Esophagus squamous epithelium (tissue), 5 donors: ENCODE measurements at places on chromosomes 12 and 14.

GRCh38 chr12:71771069-71771468, 16.4 kb downstream of the RAB21 start:
- no peak for DNase-seq

DNA sequence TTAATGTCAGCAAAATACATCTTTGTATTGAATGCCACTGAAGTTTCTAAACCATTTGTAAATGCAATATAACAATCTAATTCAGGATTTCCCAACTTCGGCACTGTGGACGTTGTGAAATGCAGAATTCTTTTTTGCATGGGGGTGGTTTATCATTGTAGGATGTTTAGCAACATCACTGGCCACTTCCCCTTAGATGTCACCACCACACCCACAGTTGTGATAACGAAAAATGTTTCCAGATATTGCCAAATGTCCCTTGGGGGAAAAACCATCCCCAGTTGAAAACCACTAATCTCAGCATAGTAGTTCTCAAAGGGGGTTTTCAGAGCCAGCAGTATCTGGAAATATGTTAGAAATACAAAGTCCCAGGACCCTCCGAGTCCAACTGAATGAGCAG, 203.3 kb downstream of the NAV3 start:
- DNase-seq, result no peak

GRCh38 chr12:66008985-66009384, 121.6 kb downstream of the LLPH start:
- no peak for DNase-seq

- no peak for DNase-seq
Measured at GRCh38 chr12:3154006-3154405, 76.8 kb downstream of the TSPAN9 start.

DNA sequence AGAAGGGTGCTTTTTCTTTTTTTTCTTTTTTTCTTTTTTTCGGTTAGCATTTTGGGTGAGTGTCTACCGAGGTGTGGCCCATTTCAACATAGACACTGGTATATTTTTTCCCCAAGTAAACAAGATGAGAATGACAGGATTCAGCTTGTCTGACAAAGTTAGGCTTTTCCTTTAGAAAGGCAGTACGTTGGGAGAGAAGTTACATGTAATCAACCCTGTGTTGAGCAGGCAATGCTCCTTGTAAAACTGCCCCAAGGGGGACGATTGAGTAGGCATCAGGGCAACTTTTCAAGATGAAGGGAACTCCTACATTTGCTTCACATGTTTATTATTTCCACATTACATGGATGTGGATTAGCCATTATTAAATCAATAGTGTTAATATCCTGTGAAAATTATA, 1.7 kb downstream of the EMP1 start:
- no peak for DNase-seq

DNA sequence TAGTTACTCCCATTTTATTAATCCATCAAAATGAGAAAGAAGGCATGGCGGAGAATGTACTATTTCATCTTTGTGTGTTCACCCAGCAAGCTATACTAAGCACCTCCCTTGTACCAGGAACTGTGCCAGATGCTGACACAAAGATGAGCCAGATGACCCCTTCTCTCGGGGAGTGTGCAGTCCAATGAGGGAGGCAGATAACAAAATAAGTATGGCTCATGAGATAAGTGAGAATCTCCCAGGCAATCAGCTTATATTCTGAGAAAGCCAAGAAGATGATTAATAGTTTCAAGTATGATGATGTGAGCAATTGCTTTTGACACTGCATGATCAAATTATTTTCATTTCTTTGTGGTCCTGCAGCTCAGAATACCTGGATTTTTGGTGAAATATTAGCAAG, 1.3 kb upstream of the TMEM233 start:
- no peak for DNase-seq

GRCh38 chr14:76832503-76832988, 6.3 kb downstream of the LRRC74A start:
- DNase-seq, result no peak

DNA sequence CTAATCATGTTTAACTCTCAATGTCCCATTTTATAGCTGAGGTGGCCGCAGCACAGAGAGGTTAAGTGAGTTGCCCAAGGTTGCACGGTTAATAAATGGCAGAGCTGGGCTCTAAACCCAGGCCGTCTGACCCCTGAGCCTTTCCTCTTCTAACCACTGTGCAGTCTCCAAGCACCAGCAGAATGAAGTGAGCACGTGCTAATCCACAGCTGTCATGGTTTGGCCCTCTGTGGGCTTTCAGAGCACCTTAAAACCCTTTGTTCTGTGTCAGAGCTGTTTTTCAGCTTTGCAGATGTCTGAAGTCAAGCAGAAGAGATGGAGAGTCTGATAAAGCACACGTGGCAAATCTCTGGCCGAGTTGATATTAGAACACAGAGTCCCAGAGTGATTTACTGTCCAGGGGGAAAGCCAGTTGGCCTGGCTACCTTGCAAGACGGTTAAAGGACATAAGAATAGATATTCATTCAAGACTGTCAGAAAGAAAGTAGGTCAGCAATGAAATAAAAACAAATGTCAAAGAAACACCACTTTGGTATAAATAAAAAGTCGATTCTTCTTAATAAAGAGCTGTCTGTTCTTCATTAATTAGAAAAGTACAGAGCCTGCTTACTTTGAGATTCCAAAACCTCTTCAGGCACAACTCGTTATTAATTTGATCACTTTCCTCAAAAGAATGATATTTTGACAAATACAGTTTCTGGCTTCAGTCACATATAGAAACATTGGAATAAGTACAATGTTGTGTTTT, 107.3 kb downstream of the CRADD start:
- DNase-seq, result no peak

- no peak for DNase-seq
Measured at GRCh38 chr14:96509457-96510090, 7.4 kb downstream of the PAPOLA start.

GRCh38 chr14:33280646-33281045, 342.0 kb downstream of the NPAS3 start:
- DNase-seq, result no peak

DNA sequence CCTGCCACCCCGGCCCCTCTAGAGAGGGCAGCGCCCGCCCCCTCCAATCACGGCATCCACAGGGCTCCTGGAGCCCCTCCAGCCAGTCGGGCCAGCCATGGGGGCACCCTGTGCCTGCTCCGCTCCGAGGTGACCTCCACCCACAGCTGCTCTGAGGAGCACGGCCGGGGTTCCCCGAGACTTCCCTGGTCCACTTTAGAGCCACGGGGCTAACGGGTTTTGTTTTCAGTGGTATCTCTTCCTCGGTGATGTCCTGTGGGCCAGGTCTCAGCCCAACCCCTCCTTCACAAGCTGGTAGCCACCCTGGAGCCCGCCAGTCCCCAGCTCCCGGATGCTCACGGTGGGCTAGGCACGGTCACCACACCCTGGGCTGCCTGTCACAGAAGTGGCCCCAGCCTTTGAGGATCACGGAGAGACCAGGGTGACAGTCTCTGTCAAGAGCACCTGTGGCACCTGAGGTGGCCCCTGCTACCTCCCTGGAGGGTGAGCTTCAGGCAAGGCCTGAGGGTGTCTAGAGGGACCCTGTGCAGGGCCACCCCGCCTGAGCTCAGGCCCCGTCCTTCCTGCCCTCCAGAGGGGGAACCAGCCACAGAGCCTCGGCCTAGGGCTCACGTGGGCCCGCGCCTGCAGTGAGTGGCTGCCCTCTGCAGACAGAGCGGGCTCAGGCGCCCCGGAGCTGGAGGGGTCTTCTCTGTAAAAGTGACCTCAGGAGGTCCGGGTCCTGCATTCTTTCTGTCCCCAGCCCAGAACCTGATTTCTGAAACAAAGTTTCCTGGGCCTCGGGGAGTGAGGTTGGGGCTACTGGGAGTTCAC, 146.0 kb upstream of the C14orf180 start:
- no peak for DNase-seq

DNA sequence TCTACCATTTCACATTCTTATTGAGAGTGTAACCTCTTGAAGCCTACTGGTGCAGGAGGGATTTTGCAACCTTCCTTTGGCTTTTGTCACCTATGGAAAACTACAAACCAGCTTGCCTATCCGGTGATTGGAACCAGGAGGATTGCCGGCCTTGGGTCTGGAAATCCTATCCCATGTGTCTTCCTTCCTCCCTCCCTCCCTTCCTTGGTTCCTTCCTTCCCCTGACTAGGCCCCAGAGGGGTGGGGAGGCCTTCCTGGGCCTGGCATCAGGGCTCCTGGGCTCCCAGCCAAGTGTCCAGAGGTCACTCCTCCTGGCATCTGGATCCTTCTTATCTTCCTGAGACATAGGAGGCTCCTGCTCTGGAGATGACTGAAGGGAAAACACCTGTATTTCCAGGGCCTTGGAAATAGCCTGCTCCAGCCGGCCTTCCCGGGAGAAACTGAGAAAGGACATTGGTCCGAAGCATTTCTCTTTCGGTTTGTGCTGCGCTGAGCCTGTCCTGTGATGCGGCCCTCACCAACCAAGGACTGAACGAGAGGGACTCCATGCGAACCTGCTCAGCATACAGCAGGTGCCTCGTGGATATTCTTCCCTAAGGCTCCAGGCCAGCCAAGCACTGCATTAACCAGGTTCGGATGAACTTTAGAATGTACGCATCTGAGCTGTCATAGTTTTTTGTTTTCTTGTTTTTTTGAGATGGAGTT, 43.4 kb downstream of the PSMA6 start:
- no peak for DNase-seq

DNA sequence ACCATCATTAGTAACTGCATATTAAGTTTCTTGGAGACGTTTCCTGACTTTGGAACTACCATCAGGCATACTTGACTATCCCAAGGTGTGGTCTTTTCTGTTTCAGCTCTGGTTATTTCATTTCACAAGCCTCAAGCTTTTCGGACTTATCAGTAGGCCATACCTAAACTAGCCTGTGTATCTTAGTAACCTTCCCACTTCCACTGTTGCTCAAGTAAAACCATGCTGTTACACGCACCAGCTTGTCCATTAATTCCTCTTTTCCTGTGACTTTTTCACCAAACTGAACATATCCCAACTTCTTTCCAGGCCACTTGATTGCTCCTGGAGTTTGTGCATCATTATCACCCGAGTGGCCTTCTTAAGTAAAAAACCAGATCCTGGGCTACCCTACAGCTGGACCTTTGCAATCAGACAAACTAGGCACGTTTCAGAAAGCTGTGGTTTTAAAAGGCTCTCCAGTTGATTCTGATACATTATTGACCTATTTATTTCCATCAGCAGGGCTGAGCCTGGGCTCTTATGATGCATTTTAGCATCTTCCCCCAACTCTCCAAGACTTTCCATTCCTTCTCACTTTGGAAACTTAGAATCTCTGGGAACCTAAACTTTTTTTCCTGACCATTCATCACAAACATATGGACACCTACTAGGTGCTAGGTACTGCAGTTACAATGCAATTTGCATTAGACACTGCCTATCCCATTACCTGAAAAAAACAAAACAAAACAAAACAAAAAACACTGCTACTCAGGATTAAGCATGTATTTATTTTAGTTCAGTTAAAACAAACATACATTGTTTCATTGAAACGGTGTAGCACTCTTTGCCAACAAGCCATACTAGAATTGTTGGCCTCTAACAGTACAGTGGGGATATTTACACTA, 14.9 kb downstream of the SLC38A2 start:
- no peak for DNase-seq

DNA sequence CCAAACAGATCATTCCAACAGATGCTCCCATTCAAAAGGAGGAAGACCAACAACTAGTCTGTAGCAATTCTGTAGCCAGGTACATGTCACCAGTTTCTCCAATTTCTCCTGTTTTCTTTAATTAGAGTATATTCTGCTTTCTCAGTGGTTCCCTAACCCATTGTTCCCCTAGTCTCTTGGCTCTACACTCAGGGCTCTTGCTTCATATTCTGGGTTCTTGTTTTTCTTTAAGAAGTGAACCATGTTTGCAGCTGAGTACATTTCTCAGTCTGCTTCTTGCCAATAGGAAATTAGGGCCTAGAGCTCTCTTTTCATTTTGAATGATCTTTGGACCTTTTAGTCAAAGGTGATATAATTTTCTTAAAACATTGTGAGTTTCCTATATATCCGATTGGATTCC, 29.4 kb upstream of the STXBP6 start:
- no peak for DNase-seq

GRCh38 chr14:97393244-97393643, 596.1 kb downstream of the VRK1 start:
- DNase-seq, result no peak

GRCh38 chr12:123267991-123268843, 3.4 kb downstream of the CDK2AP1 start:
- DNase-seq, result no peak

- DNase-seq, result no peak
Measured at GRCh38 chr12:39300799-39301198, 142.1 kb downstream of the KIF21A start.

- no peak for DNase-seq
Measured at GRCh38 chr12:69639400-69640016, 28.8 kb upstream of the LRRC10 start.

GRCh38 chr12:124422142-124422569, 127.3 kb downstream of the RFLNA start:
- no peak for DNase-seq

- DNase-seq, result no peak
Measured at GRCh38 chr12:71439362-71439612, 311 bp upstream of the LGR5 start.

GRCh38 chr14:22692194-22692593, 48.0 kb upstream of the OR6J1 start:
- no peak for DNase-seq

GRCh38 chr12:111184161-111184560, 184.7 kb downstream of the PHETA1 start:
- DNase-seq, result no peak

DNA sequence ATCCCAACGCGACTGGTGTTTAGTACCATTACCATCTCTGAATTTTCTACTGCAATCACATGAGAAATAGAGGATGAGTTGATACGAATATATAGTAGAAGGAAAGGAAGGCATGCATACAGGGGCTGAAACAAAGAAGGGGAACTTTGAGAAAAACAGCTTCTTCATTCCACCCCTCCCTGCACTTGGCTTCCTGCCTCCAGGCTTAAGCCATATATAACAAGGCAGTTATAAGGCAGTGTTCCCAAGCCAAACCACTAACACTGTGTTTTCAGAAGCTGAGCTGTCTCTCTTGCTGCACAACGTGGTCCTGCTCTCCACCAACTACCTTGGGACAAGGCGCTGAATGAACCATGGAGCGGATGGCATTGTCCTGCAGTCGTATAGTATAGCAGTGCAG, 11.0 kb downstream of the LETMD1 start:
- no peak for DNase-seq

- no peak for DNase-seq
Measured at GRCh38 chr12:121558956-121559355, 21.9 kb downstream of the KDM2B start.

DNA sequence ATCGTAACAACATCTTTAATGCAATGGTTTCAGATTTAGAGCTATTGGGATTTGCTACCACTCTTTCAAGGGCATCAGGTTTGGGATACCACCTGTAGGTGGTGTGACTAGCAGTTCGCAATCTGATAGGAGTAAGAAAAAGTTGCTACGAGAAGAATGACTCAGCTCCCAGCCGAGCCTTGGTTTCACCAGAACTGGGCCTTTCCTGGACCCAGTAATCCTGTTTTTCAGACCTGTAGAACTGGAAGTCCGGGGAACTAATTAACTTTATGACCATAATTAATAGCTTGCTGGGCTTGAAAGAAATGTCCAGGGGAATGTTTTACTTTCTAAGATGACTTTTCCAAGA, 770 bp downstream of the ABHD4 start:
- no peak for DNase-seq
